ENCODE measurements at places on chromosomes 11 and 22.

GRCh38 chr11:66022401-66023185 lies 3.7 kb downstream of the CATSPER1 start:
- peak; percentile 78 for DNase-seq

- DNase-seq: peak; percentile 52
Observed at GRCh38 chr22:21599053-21599893, 30.5 kb downstream of the YDJC start.

- DNase-seq: no peak
Observed at GRCh38 chr11:130650456-130651030, 202.1 kb downstream of the ADAMTS15 start.

DNA sequence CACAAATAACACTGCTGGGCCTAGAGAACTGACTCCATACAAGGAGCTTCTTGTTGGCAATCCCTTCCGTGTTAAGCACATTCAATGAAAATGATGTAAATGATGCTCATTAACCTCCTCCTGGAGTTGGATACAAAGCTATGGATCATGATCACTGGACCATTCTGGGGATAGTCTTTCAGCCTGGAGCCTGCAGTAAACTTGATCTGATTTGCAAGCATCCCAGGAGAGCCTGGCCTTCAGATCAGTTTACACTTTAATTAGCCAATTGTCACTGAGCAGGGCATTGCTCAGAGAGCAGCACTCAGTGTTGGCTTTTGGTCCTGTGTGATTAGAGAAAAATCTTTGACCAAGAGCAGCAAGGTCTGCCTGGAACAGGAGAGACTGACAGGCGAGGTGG lies 45.6 kb downstream of the ARFGAP3 start:
- peak; percentile 95 for DNase-seq

DNA sequence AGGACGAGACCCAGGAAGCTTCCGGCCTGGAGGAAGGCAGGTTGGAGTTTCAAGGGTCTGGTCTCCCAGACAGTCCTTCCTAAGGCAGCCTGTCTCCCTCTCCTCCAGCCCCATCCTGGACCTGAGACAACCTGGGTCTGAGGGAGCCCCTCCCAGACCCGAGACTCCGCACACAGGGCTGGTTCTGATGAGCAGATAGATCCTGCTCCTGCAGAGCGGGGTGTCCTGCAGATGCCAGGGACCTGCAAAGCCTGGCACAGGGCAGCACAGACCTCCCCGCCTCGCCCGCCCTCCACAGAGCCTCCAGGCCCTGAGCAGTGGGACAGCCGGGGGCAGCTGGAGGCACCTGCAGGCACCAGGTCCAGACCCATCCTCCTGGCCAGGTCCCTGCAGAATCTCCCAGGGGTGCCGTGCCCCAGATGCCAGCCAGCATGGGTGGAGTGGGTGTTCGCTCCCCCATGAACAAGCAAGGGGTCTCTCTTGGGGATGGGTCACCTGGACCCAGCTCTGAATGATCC lies 7.8 kb downstream of the PIM3 start:
- no peak for DNase-seq

GRCh38 chr11:66723693-66724092 lies 5.3 kb downstream of the SPTBN2 start:
- no peak for DNase-seq

GRCh38 chr11:61536676-61537270 lies 28.2 kb downstream of the LRRC10B start:
- DNase-seq: no peak

DNA sequence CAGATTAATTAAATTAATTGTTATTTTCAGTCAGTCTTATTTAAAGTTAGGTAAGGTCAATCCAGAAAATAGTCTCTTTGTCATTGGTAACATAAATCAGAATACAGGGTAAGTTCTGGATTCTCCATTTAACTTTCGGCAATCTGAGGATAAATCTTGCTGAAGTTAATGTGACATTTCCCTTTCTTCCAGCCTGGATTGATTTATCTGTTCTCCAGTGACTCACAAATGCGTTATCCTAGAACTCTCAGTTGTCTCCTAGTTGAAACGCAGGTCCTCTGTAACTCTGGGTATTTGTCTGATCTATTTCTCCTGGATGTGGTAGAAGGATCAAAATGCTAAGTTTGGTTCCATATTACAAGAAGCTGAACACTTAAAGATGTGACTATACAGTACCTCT lies 21.0 kb downstream of the OR51E1 start:
- no peak for DNase-seq

GRCh38 chr11:1761110-1761856 lies 2.4 kb downstream of the CTSD start:
- no peak for DNase-seq

DNA sequence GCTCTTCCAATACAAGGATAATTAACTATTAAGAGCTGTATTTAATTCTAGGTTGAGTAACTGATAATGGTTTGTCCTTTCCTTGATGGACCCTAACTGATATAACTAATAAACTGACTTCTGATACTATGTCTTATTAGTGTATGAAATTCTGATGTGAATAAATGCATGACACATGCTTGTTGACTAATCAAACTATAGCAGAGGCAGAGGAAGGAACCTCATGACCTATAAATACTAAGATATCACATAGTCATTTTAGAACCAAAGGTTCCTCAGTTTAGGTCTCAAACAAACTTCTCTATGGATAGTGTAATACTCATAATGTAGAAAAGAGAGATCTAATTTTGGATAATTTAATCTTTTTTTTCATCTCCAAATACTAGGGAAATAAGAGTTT lies 4.8 kb upstream of the HBD start:
- no peak for DNase-seq

DNA sequence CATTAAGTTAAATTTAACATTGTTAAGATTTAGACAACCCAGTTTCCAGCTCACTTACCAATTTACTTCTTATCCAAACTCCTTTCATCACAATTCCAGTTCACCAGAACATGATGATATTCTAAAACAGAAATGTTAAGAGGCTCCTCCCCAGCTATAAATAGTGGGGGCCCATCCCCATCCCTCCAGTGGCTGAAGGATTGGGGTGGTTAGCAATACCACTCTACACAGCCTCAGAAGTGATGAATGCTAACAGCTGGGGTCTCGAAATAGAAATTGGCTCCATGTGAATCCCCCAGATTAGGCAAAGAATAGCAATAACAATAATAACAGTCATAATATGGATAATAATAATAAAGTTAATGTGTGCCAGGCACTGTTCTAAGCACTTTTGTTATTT lies 97.9 kb upstream of the NCAM1 start:
- DNase-seq: no peak
